Left ventricle myocardium superior (tissue), 1 donor: ENCODE measurements at places on chromosomes 2 and 18. TPM values are rescaled to one million over a fixed set of nuclear protein-coding genes. Genes with fewer than 3 reads are reported as not detected.

- DNase-seq: no peak
Observed at GRCh38 chr2:129376426-129377077, 602.9 kb upstream of the RAB6C start.

Gene DNAH6
- total RNA-seq: 0.22 TPM

- no peak for DNase-seq
Observed at GRCh38 chr2:186349508-186349907, 136.6 kb upstream of the ZC3H15 start.

GRCh38 chr2:85772019-85772745 is 18.4 kb downstream of the ATOH8 start:
- DNase-seq: peak; percentile 100

- DNase-seq: no peak
Observed at GRCh38 chr2:38873763-38874162, 2.0 kb downstream of the DHX57 start.

DNA sequence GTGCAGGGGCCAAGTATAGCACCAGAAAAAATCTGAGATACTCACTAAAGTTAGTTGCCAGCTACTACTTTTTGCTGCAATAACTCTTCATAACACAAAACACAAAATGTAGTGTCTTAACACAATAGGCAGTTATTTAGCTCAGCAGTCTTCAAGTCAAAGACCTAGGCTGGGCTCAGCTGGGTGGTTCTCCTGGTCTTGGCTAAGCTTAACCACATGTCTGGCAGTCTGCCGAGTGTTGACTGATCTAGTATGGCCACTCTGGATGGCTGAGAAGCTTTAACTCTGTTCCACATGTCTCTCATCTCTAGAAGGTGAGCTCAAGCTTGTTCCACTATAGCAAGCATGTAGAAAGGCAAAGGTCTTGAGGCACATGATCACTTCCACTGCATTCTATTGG is 451.6 kb downstream of the SOX11 start:
- DNase-seq: no peak

DNA sequence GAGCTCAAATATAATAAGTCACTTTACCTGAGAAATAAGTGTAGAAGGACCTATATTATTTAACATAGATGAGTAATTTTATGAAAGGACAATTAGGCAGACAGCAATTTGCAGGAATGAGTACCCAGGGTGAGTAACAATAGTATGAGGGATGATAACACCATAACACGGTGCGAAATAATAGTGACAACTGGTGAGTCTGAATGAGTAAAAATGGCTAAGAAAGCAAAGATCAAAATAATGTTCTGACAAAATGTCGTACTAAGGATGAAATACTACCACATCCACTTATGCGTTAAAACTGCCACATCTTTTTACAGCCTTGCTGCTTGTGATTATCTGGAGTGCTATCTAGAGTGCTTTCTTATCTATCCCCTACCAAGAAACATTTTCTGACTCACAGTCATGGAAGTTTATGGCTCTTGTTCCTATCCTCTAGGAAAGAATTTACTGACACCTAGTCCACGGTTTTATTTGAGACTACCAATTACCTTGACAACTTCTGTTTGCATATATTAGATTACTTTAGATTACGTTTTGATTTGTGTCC is 929.7 kb downstream of the LRP1B start:
- DNase-seq: no peak

Gene CDH2
- 321 TPM for total RNA-seq

DNA sequence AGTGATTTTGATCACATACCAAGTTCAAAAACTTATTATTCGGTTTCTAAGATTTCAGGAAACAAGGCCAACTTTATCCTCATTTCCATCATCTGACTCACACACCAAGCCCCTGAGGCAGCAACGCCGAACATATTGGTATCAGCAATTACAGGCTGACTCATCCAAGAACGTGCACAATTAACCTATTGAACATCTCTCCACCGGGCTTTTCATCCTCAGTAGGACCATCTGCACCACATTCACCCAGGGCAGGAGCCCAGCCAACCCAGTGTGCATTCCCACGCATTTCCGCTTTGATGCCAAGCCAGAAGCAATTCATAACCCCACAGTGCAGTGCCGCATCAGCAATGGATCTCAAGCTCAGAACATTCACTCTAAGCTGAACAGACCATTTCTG is 52.9 kb downstream of the SCG2 start:
- DNase-seq: no peak
